A673 (cell line): ENCODE measurements at places on chromosomes 16 and 17. TPM values are rescaled to one million over a fixed set of nuclear protein-coding genes. Genes with fewer than 3 reads are reported as not detected.

The HSPB9 gene
- not detected in 2 replicates for total RNA-seq

The TERB1 gene
- 0.28 TPM in 1 of 2 replicates, not detected in the other for total RNA-seq

The RNU2-1 gene
- 3,906 and 4,067 TPM in 2 replicates for total RNA-seq

The TBC1D3D gene
- 0.49 and 0.76 TPM in 2 replicates for total RNA-seq

The SPHK1 gene
- 0.50 and 0.54 TPM in 2 replicates for total RNA-seq

The HOXB7 gene
- 32.2 and 37.9 TPM in 2 replicates for total RNA-seq

The SPATA32 gene
- 0.22 TPM in 1 of 2 replicates, not detected in the other for total RNA-seq

The MYH2 gene
- total RNA-seq, result 0.54 and 1.9 TPM in 2 replicates

The SCARF1 gene
- 0.24 TPM in 1 of 2 replicates, not detected in the other for total RNA-seq

The CRYBA1 gene
- total RNA-seq, result not detected in 2 replicates

The SPATA22 gene
- not detected in 2 replicates for total RNA-seq

- DNase-seq, result peak; percentile 81
Observed at GRCh38 chr17:39231591-39232551, 6.1 kb upstream of the STAC2 start.

DNA sequence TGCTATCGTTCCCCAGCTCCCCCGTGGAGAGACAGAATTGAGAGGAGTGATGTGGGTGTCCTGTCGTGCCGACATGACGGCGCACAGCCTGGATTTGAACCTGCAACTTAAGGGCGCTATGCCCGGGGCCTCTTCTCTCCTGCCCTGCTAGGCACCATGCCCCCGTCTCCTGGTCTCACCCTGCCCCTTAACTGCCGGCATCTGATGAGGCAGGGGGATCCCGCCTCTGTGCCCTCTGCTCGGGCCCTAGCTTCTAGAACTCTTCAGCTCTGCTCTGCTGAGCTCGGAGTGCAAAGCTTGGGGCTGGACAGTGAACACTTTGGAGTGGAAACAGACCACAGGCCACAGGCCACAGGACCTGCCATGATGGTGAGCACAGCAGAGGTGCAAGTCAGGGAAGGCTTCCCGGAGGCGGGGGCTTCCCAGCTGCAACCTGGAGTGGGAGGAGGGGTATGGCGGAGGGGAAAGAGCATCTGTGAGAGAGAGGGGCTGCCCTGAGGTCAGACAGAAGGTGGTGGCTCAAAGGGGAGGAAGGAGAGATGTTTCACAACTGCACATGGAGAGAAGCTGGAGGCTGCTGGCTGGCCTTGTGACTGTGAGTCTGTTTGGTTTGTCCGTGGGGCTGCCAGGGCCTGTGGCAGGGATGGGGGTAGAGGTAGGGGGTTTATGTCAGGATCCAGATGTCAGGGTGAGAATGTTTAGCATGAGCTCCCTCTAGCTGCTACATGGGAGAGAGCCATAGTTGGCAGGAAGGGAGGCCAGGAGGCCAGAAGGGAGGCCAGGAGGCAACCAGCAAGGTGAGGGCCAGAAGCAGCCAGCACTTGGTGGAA, 107.8 kb downstream of the CRLF3 start:
- no peak for DNase-seq

DNA sequence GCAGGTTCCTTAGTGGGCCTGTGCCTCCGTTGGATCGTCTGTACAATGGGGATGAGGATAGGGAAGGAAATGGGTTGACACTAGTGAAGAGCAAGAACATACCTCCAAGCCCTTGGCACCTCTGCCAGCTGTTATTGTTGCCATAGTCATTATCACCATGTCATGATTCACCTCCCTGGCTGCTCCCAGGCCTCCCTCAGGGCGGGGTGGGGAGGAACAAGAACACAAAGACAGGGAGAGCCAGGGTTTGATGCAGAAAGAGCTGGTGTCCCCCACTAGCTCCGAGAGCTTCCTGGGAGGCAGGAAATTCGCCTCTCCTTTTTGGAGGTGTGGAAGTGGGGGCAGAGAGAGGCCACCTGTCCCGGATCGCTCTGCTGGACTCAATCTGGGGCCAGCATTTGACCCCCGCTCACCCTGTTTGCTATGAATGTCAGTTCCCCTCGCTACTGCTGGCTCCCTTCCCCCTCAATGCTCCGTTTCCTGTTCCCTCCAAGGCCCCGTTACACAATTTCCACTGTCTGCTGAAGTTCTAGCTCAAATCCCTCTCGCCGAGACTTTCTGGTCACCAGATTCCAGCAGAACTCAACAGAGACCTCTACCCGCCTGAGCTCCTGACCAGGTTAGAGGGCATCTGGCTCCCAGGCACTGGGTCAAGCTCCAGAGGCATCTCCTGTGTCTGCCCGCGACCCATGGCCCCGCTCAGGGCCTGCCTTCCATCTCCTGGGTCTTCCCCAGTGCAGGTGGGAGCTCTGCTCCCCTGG, 9.1 kb downstream of the TIMP2 start:
- no peak for DNase-seq

DNA sequence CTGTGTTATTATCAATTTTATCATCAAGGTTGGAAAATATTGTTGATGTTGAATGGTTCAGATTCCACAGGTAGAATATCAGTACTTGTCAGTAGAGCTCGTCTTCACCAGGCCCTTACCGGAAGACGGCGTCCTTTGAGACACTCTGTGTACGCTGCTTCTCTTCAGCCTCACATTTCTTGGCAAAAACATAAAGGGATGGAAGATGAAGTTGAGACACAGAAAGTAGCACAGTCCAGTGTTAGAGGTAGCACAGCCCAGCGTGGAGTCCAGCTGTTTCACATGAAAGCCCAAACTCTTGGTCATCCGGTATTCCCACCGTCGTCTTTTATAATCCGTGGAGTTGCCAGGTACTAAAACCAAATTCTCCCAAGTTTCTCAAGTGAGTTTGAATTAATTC, 30.4 kb downstream of the ATP2C2 start:
- no peak for DNase-seq

- no peak for DNase-seq
Observed at GRCh38 chr16:88634141-88634993, 4.0 kb upstream of the IL17C start.

GRCh38 chr16:2392025-2392424, 37.2 kb upstream of the CCNF start:
- no peak for DNase-seq

GRCh38 chr17:7173687-7174602, 5.2 kb downstream of the ASGR1 start:
- DNase-seq, result peak; percentile 27

DNA sequence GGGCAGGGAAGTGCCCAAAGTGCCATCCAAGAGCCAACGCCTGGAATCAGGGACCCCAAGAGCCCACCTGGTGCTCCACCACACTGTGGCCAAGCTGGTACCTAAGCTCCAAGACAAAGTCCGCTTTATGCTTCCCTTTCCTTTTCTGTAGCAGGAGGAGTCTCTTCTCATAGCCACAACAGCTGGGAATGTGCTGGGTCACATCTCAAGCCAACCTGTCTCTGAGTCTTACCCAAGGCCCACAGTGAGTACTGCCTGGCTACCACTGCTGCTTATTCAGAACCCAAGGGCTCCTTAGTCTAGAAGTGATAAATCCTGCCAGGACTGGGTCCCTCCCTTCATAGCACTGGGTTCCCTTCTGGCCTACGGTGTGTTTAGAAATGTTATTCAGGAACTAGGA, 49.8 kb downstream of the ERCC4 start:
- no peak for DNase-seq

GRCh38 chr17:38704606-38705522, at the start of gene MLLT6:
Gene MLLT6, plus strand, starts transcription at chr17:38705273. Its CDS starts 360 bp downstream, at chr17:38705633.
- peak; percentile 79 for DNase-seq

- DNase-seq, result no peak
Observed at GRCh38 chr17:42165751-42166150, 11.0 kb upstream of the RAB5C start.

DNA sequence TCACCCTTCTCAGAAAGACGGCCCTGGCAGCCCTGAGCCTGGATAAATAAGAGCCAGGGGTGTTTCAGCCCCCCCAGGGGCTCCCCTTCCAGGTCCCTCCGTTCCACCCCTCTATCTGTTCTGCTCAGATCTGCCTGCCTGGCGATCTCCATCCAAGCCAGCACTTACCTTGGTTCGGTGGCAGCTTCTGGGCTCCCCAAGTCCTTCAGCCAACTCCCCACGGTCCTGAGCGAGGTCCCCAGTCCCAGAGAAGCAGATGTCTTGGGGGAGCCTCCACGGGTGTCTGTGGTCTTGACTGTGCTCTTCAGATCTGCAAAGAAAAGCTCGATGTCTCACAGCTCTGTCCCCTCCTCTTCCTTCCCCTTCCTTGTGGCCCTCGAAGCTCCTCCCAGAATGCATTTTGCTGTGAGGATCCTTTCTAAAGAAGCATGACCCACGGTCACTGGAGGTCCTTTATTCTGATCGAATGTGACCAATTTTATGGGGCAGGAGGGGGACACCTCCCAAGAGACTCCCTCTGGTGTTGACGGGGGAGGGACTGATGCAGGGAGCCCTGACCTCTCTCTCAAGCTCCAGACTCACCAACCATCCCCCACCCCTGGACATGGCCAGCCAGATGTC, at the start of gene PIK3R6:
Gene PIK3R6, minus strand, starts transcription at position 314 of the 621 bp plus-strand sequence. CDS start 17,880 bp downstream, outside the sequence.
- DNase-seq, result no peak

DNA sequence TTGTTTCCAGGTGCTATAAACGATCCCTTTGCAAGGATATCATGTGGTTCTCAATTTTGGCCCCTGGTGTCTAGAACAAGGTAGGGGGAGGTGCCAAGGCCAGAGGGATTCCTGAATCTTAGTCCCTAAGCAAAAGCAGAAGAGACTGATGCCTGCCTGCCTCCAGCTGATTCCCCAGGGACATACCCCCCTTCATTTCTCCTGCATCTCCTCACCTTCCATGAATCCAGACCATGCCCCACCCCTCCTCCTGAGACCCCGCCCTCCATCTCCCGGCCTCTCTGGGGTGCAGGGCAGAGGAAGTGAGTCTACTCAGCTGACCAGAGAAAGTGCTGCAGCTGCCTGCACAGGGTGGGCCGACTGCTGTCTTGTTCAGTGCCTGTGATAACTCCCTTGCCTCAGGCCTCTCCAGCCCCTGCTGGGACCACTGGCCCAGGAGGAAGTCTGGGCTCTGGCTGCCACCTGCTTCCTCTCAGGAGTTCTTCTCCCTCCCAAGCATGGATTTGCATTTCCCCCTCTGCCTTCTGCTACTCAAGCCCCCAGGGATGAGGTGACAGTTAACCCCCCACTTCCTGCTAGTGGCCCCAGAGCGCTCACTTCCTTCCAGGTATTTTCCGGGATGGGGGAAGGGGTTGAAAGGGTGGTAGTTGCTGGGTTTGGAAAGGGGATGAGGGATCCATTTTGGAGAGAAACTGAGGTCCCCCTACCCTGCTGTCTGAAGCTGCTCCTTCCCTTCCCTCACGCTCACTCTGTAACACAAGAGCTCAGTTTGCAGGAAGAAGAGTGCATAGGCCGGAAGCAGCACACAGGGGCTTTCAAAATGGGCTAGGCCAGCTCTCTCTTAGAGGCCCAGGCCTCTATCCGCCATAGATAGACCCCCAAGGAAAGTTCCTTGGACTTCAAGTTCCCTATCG, 10.5 kb upstream of the TSPOAP1 start:
- no peak for DNase-seq

DNA sequence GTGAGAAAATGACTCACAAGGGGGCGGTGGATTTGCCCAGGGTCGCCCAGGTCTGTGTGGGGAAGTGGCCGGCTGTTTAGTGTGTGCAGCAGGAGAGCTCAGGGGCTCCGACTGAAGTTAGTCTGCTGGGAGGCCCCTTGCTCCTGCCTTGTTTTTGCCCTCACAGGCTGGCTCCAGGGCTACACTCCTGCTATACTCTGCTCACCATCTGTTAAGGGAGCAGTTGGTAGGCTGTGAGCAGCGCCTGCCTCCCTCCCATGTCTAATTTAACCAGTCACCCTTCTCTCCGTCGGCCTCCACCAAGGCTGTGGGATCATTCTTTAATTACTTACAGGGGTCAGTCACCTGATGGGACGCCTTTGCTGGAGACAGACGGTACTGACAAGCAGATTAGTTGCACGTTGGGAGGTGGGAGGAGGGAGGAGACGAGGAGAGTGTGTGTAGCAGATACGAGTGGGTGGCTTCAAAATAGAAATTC, 35.5 kb downstream of the KSR1 start:
- DNase-seq, result no peak

DNA sequence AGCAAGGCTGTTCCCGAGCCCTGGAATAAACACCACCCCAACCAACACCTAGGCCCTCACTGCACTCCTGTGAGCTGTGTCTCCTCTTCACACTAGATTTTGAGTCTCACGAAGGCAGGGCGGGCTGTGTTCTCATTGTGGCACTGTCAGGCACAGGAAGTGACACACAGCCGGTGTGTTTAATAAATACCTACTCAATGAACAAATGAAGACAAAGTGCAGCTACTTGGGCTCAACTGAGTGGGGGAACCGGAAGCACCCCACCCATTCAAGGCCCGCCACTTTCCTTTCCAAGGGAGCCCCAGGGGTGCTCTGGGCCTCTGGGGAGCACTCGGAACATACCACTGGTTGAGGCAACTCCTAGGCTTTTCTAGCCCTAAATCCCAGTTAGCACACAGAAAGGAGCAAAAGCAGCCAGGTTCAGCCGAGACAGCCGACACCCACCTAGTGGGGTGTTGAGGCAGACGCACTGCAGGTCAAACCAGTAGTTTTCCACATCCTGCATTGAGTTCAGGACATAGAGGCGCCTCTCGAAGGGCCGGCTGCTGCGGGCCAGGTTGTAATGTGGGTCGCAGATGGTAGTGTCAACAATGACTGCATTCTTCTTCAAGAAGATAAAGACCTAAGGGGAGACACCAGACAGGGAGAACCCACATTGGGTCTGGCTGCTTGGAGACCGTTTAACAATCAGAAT, 57.7 kb downstream of the GTF3C1 start:
- DNase-seq, result peak; percentile 18

DNA sequence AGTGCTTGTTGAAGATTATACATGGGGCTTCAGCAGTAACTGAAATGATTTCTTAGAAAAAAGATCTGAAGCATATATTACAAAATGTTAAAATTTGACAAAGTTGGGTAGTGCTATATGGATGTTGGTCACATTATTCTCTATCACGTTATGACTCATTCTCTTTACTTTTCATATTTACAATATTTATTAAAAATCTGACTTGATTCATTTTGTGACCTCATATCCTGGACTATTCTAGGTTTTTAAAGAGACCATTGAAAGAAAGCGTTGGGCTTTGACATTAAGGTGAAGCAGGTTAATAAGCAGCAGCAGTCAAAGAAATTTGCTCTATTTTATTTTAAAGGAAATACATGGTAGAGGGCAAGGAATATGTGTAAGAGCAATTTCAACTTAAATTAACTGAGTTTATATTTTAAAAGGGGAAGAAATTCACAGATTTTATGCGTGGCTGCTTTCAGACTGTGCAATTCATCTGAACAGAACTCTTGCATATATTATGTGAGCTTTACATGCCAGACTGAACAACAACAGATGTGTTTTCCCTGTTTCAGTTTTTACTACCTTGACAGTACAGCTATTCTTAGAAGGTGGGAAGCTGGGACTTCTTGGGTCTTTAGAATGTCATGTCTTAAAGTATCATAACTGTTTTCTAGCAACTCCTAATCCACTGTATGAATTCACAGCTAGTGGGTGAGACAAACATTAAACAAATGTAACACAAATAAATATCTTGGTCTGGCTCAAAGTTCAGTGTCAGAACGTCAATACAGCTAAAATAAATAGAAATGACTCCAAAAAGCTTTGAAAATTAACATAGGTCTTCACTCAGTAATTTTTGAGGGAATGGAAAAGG, 10.4 kb upstream of the FAM20A start:
- DNase-seq, result no peak
